ENCODE measurements at places on chromosomes 2 and 18.

- no peak for DNase-seq
Measured at GRCh38 chr2:230124757-230125431, 56.2 kb upstream of the SLC16A14 start.

- DNase-seq: no peak
Measured at GRCh38 chr2:177545981-177546585, 153.5 kb downstream of the AGPS start.

DNA sequence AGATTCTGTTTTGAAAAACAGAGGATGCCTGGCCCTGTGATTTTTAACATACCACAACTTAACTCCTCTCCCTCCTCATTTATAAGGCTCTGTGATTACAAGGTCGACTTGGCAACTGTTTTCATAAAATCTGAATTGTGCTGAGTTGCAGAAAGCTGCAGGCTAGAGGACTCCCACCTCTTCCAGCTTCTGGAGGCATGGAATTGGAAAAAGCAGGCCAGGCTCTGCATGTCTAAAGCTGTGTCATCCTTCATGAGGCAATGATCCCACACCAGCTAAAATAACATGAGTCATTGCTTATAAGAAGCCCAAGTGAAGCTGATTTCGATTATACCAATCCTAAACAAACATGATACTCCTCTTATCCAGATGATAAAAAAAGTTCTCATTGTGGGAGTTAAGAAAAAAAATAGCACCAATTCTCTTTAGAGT, 11.7 kb downstream of the ARHGAP28 start:
- DNase-seq: no peak

GRCh38 chr18:35756506-35757117, 175.1 kb downstream of the GALNT1 start:
- peak; percentile 63 for DNase-seq

DNA sequence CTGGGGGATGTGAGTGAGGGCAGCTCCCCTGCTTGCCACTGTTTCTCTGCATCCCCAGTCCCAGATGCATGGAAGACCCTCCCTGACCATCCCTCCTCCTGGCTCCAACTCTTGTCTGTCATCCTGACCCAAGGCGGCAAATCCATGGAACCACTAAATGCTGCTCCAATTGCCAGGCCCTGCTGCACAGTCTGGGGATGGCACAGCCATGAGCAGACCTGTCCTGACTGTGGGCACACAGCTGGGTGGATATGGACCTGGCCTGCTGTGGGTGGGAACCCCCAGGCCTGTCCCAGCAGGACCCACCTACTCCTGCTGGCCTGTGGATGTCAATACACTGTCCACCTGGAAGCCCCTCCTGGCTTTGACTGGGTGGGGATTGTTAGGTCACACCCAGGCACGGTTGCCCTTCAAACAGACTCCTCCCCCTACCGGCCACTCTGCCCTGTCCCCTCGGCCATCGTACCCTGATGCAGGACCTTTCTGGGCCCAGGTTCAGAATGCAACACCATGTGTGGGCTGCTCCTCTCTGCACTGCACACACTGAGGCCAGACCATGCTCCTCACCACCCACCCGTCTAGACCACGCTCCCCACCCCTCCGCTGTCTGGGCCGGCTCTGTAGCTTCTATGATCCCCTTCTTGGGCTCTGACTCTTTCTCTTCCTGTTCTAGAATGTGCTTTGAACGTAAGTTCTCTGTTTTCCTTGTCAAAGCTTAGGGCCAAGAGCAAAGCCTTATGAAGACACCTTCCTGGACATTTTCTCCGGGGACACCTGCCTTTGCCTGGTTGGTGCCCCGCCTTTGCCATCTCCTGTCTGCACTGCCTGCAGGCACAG, 57.9 kb downstream of the INPP5D start:
- no peak for DNase-seq

GRCh38 chr18:78965917-78966792, 13.5 kb upstream of the SALL3 start:
- no peak for DNase-seq

DNA sequence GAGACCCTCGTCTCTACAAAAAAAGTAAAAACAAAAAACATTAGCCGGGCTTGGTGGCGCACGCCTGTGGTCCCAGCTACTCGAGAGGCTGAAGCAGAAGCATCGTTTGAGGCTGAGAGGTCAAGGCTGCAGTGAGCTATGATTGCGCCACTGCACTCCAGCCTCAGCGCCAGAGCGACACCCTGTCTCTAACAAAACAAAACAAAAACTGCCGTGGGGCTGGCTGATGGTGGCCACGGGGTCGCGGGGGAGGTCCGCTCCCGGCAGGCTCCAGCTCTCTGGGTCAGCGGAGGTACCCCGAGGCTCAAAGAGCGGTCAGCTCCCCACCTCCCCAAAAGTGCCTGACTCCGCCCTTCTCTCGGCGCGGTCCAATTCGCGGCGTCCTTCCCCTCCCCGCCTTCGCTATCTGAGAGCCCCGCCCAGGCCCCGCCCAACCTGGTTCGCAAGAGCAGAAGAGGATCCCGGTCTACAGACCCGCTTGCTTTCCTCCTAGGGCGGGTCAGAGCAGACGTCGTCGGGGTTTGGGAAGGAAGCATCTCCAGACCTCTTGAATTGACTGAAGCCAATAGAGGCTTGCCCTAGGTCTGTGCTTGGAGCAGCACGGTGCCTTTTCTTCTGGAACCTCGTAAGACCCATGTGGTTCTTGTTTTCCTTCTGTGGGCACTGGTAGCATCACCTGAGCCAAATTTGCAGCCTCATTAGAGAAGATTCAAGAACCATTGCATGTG, 7.8 kb downstream of the RAX start:
- peak; percentile 12 for DNase-seq

DNA sequence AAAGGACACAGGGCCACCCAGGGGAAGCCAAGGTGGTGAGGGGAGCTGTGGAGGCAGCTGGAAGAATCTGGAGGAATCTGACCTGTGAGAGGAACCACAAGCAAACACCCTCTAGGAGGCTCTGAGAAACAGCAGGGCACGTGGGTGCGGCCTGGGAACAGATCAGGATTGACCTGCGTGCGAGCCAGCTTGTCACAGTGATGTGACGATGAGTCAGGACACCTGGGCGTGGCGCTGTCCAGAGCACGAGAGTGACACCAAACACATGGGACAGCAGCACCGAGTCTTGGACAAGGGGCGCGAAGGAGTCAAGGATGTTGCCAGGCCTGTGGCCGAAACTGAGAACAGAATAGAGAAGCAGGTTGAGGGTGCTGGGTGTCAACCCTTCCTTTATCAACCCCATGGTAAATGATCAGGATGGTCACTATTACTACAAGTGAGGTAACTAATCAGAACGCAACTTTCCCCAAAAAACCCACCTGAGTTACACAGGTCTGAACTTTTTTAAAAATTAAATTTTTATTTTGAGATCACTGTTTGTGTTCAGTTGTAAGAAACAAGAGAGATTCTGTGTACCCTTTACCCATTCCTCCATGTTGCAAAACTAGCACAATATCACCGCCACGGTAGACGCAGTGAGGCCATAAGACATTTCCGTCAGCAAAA, 637 bp upstream of the SFT2D3 start:
- DNase-seq: no peak

DNA sequence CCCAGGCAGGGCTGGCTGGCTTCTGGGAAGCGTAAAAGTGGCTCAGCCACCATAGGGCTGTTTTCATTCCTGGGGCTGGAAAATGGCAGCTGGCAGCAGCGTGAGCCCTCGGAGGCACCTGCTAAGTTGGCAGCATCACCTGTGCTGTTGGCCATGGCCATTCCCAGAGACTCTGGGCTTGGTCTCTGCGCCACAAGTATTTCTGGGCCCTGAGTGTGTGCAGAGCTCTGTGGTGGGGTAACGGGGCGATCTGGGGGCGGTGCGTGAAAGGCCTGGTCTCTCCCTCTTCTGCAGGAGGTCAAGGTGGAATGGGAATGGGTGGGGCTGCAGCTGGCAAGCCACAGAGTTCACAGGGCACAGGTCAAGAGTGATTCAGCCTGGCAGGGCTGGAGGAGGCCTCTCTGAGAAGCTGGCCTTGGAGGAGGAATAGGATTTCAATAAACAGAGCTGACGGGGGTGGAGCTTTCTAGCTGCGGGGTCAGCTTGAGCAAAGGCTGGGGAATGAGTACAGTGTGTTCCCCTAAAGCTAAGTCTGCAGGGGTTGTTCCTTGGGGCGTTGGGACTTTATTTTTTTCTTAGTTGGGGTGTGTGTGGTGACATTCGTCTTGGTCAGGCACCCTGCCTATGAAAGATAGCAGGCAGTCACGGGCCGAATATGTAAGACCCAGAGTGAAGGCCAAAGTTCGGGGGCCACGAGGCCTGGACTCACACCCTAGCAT, 10.3 kb upstream of the NTSR2 start:
- DNase-seq: no peak

DNA sequence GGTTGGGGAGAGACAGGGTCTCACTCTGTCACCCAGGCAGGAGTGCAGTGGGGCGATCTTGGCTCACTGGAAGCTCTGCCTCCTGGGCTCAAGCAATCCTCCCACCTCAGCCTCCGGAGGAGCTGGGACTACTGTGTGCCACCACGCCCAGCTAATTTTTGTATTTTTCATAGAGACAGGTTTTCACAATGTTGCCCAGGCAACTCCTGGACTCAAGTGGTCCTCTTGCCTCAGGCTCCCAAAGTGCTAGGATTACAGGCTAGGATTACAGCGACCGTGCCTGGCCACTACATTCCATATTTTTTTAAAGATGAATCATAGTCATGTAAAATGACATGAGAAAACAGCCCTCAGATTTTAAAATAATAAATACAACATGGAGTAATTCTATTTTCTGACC, 32.3 kb downstream of the CWC22 start:
- peak; percentile 11 for DNase-seq

- no peak for DNase-seq
Measured at GRCh38 chr2:63840081-63840784, 1.5 kb upstream of the UGP2 start.

- no peak for DNase-seq
Measured at GRCh38 chr2:106975641-106976040, 89.7 kb upstream of the ST6GAL2 start.

DNA sequence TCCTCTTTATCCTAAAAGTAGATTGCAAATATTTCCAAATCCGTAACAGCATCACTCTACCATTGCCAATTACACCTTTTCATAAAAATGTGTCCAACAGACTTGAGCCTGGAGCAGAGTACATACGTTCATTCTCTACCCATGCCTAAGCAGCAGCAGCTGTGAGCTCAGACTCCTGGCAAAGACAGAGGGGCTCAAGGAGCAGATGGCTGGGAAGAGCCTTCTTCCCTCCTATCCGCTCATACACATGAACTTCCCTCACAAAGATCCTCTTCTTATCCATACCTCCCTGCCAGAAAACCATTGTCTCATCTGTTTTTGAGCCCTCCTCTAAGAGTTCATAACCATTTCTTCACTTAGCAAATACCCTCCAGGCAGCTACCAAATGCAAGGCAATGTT, 164.3 kb upstream of the ARL4C start:
- DNase-seq: no peak

GRCh38 chr18:41955688-41956087, 654 bp downstream of the PIK3C3 start:
- DNase-seq: no peak

GRCh38 chr2:149422337-149422990, 92.1 kb downstream of the LYPD6 start:
- no peak for DNase-seq

GRCh38 chr18:71743634-71744033, 800.5 kb downstream of the CBLN2 start:
- no peak for DNase-seq

- no peak for DNase-seq
Measured at GRCh38 chr2:75632813-75633212, 13.8 kb upstream of the MRPL19 start.

DNA sequence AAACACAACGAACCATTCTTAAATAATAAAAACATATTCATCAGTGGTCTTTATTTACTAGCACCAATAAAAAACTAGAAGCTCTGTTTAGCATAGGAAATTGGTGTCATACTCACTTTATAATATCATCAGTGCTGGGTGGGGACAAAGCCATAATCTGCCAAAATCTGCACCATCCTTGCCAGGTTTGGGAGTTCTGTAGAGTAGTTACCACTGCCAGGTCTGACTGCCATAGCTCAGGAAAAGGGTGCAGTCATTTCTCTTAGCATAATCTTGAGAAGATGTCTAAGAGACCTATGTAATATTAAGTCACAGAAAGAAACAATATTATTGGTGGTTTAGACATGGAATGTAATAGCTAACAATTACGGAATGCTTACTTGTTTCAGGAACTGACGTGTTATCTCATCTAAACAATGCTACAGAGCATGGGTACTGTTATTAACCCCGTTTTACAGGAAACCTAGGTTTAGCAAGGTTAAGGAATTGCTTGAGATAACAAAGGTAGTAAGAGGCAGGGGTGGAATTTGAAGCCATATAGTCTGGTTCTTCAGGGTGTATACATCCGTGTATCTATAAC, 1.6 kb upstream of the MARCHF7 start:
- no peak for DNase-seq

- no peak for DNase-seq
Measured at GRCh38 chr2:48270209-48270608, 259.7 kb upstream of the STON1 start.

GRCh38 chr2:45789317-45789716, 137.8 kb downstream of the PRKCE start:
- no peak for DNase-seq

- DNase-seq: no peak
Measured at GRCh38 chr2:134623796-134624195, 95.0 kb downstream of the TMEM163 start.

GRCh38 chr2:215812966-215813365, 200.4 kb downstream of the MREG start:
- DNase-seq: no peak

- no peak for DNase-seq
Measured at GRCh38 chr2:53672881-53673522, 94.6 kb upstream of the CHAC2 start.

All from NCI-H748 treated with DMSO at 0.1 percent for 48 hours (cell line).